ENCODE measurements at places on chromosomes 16 and 17.

DNA sequence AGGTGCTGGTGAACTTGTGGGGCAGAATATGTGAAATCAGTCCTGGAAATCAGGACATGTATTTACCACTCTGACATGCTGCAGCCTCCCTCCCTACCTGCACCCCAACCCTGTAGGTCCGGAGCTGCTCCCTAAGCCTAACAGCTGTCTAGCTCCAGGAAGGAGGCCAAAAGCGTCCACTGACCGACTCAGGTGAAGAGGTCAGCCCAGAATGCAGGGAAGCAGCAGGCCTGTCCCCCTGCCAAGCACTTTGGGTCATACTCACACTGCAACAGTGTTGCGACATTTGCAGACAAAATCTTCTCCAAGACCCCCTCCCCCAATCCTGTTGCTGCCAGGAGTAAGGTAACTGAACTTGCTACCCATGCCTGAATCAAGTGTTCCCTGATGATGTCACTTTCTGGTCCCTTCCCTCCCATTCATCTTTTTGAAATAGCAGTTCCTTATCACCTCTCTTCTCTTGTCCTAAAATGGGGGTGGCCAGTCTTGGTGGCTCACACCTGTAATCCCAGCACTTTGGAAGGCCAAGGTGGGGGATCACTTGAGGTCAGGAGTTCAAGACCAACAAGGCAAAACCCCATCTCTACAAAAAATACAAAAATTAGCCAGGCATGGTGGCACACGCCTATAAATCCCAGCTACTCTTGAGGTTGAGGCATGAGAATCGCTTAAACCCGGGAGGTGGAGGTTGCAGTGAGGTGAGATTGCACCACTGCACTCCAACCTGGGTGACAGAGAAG is 1.3 kb upstream of the ACLY start:
- H3K4me1 ChIP-seq: peaks cover 10% of the 10 kb centered on the region
- DNase-seq: no peak
- no peaks in the 10 kb centered on the region for H3K36me3 ChIP-seq
- peak overlapping the region; percentile 94 for H3K27ac ChIP-seq
- no peak overlapping the region for H3K4me3 ChIP-seq

DNA sequence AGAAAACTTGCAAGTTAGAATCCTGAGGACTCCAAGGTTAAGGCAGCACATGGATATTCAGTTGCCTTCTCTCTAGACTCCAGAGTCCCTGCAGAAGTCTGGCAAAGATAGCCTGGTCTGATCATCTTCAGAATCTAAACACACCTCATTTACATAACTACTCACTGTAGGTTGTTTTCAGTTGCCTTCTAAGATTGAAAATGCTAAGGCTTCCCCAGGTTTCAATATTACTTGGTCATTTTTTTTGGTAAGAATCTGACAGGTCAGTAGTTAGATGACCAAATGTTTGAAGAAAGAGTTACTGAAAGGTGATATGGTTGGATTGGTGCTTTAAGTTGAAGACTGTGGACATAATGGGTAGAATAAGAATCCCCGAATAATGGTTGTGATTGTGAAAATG is 205.4 kb upstream of the KCNJ16 start:
- H3K36me3 ChIP-seq: no peaks in the 10 kb centered on the region
- H3K4me1 ChIP-seq: no peaks in the 10 kb centered on the region
- no peak overlapping the region for H3K27ac ChIP-seq
- H3K4me3 ChIP-seq: no peak overlapping the region

GRCh38 chr16:85781695-85782370 is 17.5 kb downstream of the EMC8 start:
- no peak overlapping the region for H3K4me3 ChIP-seq
- peak overlapping the region; percentile 11 for H3K27ac ChIP-seq
- H3K4me1 ChIP-seq: peaks cover 8% of the 10 kb centered on the region
- H3K27me3 ChIP-seq: no peaks in the 10 kb centered on the region
- peaks cover 27% of the 10 kb centered on the region for H3K36me3 ChIP-seq

DNA sequence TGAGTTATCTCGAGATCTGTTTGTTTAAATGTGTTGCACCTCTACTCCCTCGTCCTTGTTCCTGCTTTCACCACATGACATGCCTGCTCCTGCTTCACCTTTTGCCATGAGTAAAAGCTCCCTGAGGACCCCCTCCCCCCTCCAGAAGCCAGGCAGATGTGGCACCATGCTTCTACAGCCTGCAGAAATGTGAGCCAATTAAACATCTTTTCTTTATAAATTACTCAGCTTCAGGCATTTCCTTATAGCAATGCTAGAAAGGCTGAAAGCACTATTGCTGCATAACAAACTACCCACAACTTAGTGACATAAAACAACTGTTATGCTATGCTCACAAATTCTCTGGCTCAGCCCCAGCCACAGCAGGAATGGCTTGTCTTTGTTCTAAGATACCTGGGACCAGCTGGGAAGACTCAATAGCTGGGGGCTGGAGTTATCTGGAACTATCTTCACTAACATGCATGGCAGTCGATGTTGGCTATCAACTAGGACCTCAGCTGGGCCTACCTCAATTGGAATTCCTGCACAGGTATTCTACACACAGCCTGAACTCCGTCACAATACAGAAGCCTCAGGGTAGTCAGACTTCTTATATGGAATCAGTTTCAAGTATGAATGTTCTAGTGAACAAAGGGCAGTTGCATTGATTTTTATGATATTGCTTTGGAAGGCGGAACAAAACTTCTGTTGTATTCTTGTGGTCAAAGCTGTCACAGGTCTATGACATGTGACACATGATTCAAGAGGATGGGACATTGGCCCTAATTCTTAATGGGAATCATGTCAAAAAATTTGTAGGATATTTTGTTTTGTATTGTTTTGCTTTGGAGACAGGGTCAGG is 186.0 kb upstream of the PIRT start:
- H3K4me3 ChIP-seq: no peak overlapping the region
- no peaks in the 10 kb centered on the region for H3K36me3 ChIP-seq
- H3K4me1 ChIP-seq: no peaks in the 10 kb centered on the region

DNA sequence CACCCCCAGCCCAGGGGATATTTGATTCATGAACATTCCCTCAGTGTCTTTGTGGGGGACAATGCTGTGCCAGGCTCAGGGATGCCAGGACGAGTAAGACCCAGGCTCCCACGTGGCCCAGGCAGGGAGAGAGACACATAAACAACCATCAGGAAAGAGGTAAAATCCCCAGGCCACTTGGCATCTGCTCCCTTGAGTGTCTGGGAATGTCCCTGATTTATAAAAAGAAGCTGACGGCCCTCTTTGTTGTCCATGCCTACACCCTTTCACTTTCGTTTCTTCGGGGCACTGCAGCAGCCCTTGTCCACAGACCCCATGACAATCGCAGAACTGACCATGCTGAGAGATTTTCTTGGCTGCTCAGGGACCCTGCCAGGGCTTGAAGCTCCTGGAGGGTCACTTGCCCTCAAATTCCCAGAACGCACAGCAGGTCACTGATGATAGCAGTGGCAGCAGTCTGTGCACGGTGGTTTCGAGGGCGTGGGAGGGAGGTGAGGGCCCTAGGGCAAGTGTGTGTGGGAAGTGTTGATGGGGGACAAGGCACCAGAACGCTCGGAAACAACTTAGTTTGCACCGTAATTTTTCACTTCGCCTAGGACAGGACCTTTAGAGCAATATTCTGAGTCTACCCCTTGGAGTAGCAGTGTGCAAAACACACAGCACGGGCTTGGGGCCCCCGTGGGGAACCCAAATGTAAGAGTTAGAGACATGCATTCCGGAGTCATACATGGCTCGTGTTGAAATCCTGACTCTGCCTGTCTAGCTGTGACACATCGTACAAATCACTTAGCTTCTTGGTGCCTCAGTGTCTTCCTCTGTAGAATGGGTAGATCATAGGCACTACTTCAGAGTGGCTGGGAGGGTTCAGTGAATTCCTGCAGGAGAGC is 4.7 kb downstream of the NOD2 start:
- H3K4me1 ChIP-seq: peaks cover 29% of the 10 kb centered on the region
- H3K36me3 ChIP-seq: no peaks in the 10 kb centered on the region
- DNase-seq: peak; percentile 40
- no peaks in the 10 kb centered on the region for H3K27me3 ChIP-seq
- peak overlapping the region; percentile 64 for H3K27ac ChIP-seq

DNA sequence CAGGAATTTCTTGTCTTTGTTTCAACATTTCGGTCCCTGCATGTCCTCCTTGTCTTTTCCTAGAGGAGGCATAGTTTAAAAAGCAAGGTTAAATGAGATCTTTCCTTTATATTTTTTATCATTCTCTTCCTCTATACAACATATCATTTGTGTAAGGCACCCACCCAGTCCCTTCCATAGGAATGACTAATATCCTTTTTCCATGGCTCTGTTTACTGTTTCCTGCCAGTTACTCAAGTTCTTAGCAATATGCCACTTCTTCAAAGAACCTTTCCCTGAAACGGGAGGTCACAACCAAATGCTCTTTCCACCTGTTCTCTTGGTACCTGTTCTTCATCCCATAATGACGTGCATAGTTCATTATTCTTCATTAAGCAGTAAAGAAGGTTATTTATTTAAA is 1237.1 kb upstream of the GOT2 start:
- no peak overlapping the region for H3K27ac ChIP-seq
- no peaks in the 10 kb centered on the region for H3K27me3 ChIP-seq
- no peaks in the 10 kb centered on the region for H3K4me1 ChIP-seq
- no peak for DNase-seq

DNA sequence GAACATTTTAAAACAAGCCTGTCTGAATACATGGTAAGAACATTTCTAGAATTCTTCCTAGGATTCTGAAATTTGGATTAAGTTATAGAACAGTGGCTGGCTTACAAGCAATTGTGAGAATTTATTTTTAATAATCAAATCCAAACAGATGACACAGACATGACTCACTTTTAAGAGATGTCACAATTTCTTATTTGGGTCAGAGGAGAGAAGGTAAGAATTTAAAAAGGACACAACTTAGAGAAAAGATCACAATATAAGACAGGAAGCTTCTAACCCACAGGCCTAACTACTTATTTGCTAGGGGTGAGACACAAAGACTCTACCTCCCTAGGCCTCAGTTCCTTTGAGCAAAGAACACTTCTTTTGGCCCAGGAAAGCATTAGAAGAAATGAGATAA is 32.7 kb downstream of the ZZEF1 start:
- H3K36me3 ChIP-seq: no peaks in the 10 kb centered on the region
- peak overlapping the region; percentile 22 for H3K27ac ChIP-seq
- DNase-seq: no peak
- H3K4me3 ChIP-seq: no peak overlapping the region
- no peaks in the 10 kb centered on the region for H3K4me1 ChIP-seq

DNA sequence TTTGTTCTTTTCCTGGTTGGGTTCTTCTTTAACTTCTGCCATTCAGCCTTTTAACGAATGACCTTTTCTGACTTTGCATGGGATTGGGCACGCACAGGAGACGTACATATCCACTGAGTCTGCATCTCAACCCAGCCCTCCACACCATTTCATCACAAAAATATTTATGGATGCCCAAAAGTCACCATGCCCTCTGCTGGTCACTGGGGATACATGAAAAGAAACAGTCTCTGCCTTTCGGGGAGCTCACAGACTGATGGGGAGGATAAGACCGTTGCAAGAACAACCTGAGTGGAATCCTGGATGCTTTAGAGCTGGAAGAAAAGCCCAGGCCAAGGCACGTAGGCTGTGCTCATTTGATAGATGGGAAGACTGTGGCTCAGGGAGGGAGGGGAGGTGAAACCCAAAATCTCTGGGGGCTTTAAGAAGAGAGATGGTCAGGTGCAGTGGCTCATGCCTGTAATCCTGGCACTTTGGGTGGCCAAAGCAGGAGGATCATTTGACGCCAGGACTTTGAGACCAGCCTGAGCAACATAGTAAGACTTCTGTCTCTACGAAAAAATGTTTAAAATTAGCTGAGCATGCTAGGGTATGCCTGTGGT is 7.9 kb upstream of the MT2A start:
- H3K4me1 ChIP-seq: no peaks in the 10 kb centered on the region
- H3K36me3 ChIP-seq: no peaks in the 10 kb centered on the region
- no peak for DNase-seq
- H3K4me3 ChIP-seq: no peak overlapping the region
- H3K27me3 ChIP-seq: no peaks in the 10 kb centered on the region
- H3K27ac ChIP-seq: no peak overlapping the region

GRCh38 chr17:81710514-81711308 is 1.4 kb upstream of the SLC25A10 start:
- peak overlapping the region; percentile 80 for H3K27ac ChIP-seq
- H3K4me3 ChIP-seq: no peak overlapping the region
- H3K36me3 ChIP-seq: peaks cover 11% of the 10 kb centered on the region
- peaks cover 45% of the 10 kb centered on the region for H3K4me1 ChIP-seq
- no peaks in the 10 kb centered on the region for H3K27me3 ChIP-seq
- peak; percentile 53 for DNase-seq

DNA sequence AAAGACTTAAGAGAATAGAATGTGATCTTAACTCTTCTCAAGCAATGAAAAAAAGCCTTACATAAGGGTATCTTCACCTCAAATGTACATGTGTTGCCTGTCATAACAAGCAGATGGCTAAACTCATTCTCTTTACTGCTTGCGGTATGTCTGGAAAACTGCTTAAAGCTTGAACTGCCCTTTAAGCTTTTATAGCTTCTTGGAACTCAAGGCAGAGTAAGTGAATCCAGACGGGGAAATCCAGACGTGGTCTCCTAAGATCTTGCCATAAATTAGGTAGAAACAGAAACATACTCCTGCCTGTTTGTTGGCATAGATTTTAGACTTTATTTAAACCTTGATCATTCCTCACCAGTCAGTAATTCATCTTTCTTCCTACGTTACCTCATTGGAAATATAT is 19.6 kb downstream of the CLUAP1 start:
- peaks cover 19% of the 10 kb centered on the region for H3K36me3 ChIP-seq
- no peaks in the 10 kb centered on the region for H3K4me1 ChIP-seq
- peak overlapping the region; percentile 67 for H3K27ac ChIP-seq
- no peaks in the 10 kb centered on the region for H3K27me3 ChIP-seq

GRCh38 chr17:60901242-60901641 is 223.6 kb downstream of the BCAS3 start:
- H3K27ac ChIP-seq: no peak overlapping the region
- H3K4me1 ChIP-seq: no peaks in the 10 kb centered on the region
- H3K27me3 ChIP-seq: no peaks in the 10 kb centered on the region
- no peak overlapping the region for H3K4me3 ChIP-seq

DNA sequence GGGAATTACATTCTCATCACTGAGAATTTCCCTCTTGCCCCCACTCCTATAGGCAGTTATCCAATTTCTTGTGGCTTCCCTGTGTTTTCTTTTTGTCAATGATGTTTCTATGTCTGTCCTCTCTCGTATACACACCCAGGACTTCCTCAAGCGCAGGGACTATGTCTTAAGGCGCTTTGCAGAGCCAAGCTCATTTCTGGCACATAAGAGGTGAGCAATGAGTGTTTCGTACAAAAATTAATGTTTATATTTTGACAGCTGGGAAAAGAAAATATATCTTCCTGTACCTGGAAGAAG is 947 bp downstream of the DDX42 start:
- peak overlapping the region; percentile 93 for H3K4me3 ChIP-seq
- H3K4me1 ChIP-seq: peaks cover 33% of the 10 kb centered on the region
- no peak for DNase-seq
- peak overlapping the region; percentile 98 for H3K27ac ChIP-seq
- no peaks in the 10 kb centered on the region for H3K27me3 ChIP-seq

DNA sequence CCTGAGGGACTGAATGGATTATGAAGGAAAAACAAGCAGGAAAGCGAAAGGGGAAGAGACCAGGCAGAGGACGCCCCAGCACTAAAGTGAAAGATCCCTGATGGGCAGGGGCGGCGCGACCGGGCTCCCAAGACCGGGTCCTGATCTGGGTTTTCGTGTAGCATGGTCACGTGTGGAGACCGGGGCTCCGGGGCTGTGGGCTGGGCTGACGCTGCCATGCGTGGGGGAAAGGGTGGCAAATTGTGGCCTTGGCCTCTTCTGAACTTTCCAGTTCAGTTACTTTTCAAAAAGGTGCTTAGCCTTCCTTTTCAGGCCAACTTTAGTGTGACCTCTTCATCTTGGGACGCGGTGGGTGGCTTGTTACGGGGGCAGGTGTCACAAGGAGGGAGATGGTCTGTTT is 57.5 kb downstream of the METRNL start:
- no peaks in the 10 kb centered on the region for H3K4me1 ChIP-seq
- H3K36me3 ChIP-seq: no peaks in the 10 kb centered on the region
- H3K4me3 ChIP-seq: no peak overlapping the region
- peaks cover 8% of the 10 kb centered on the region for H3K27me3 ChIP-seq
- DNase-seq: peak; percentile 1
